NT2/D1 (cell line): ENCODE measurements at places on chromosomes 11 and 22.

DNA sequence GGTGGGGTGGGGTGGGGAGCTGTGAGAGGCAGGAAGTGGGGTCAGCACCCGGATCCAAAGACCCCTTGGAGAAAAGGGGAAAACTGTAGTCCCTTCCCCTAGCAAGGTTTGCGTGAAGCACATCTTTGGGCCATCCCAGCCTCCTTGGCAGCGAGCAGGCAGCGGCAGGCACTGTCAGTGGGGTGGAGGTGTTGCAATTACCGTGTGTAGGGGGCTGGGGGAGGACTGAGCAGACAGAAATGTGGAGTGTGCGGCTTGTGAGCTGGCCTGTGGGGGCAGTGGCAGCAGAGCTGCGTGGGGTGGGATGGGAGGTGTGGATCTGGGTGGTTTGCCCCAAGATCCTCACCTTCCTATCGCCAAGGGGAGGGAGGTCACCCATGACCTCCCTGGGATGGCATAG lies 16.4 kb downstream of the DAGLA start:
- no peak for DNase-seq

GRCh38 chr11:42249956-42250355 lies 790.5 kb upstream of the LRRC4C start:
- DNase-seq, result no peak

DNA sequence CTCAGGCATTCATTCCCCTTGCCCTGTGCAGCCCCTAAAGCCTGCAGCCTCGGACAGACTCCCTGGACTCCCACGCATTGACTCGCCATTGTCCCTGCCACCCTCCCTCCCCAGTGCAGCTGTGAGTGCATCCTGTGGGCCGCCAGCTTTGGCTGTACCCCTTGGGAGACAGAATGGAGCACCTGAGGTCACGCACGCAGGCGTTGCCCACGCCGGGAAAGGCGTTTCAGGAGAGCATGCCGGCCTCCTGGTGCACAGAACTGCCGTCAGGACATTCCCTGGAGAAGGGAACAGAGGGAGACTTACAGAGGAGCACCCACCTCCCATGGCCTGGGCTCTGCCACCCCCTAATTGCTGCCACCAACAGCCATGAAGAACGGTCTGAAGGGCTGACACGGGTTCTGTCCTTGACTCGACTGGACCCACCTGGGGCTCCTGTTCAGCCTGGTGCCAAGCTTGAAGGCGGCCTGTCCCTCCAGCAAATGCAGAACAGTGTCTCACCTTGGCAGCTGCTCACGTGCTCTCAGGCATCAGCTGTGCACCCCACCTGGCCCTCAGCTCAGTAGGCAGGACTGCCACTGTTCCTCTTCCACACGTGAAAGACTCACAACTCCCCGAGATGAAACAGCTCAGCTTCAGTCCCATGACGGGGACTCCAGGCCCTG lies 503.8 kb downstream of the BRD1 start:
- DNase-seq, result no peak

DNA sequence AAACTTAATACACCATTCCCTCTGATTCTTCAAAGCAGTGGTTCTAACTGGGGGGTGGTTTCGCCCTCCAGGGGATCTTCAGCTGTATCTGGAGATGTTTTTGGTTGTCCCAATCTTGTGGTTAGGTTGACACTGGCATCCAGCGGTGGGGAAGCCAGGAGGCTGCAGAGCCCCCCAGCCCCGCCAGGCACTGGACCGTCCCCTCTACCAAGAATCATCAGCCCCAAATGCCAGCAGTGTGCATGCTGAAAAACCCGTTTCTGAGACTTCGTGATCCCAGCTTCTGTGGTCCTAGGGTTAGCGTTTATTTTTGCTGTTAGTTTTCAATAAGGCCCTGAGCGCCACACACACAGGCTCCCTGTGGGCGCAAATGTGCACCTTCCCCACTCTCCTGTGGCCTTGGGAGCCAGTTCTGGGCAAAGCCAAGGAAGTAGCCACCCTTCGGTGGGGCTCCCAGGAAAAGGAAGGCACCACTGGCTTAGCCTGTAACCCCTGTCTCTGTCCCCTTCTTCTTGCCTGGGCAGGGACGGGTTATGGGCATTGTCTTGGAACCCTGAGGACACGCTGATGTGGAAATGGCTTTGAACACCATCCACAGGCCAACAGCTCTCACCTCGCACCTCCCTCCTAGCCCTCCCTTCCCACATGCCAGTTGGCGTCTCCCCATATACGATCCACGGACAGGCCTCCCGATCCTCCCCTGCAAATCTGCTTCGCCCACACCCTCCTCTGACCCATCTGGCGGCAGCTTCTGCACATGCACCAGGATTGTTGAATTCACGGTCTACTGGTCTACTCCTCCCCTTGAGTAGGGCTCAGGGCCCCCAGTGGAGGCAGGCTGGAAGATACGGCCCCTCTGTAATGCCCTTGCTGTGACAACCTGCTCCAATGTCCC lies 71.4 kb upstream of the CCND1 start:
- no peak for DNase-seq

- DNase-seq, result no peak
Measured at GRCh38 chr22:42436404-42436803, 4.2 kb upstream of the NFAM1 start.

- DNase-seq, result no peak
Measured at GRCh38 chr11:123603666-123604065, 50.8 kb downstream of the SCN3B start.

DNA sequence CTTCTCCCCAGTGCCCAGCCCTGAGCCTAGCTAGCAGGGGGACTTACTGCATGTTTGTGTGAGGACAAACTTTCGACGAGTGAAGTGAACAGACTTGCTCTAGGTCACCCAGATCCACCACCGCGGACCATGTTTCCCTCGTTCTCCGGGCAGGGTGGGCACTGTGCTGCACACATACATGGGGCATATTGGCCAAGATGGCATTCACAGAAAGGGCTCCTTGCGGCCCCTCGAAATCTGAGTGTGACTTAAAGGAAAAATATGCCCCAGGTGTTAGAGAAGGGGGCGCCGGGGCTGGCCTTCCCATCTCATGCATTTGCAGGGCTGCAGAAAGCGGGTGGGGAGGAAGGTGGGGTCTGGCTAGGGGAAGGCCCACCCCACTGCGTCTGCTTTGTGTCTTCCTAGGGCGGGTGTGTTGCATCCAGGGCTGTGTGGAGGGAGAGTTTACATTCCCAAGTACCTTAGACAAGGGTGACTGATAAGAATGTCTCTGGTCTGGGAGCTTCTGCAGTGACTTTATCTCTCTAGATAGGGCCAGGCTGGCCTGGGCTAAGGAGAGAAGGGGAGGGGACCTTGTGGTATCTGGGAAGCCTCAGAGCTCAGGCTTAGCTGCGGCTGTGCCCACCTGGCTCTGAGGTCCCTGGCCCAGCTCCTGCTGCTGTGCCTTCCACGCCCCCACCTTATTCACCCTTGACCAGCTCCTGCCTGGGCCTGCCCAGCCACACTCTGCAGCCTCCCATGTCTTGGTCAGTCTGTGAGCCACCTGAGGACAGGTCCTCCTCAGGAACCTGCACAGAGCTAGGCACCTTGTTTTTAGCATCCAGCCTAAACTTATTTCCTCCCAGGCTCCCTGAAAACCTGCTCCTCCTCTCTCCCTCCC lies 45.8 kb downstream of the LRRC32 start:
- DNase-seq, result no peak

- no peak for DNase-seq
Measured at GRCh38 chr11:75152651-75153427, 1.9 kb downstream of the SLCO2B1 start.

DNA sequence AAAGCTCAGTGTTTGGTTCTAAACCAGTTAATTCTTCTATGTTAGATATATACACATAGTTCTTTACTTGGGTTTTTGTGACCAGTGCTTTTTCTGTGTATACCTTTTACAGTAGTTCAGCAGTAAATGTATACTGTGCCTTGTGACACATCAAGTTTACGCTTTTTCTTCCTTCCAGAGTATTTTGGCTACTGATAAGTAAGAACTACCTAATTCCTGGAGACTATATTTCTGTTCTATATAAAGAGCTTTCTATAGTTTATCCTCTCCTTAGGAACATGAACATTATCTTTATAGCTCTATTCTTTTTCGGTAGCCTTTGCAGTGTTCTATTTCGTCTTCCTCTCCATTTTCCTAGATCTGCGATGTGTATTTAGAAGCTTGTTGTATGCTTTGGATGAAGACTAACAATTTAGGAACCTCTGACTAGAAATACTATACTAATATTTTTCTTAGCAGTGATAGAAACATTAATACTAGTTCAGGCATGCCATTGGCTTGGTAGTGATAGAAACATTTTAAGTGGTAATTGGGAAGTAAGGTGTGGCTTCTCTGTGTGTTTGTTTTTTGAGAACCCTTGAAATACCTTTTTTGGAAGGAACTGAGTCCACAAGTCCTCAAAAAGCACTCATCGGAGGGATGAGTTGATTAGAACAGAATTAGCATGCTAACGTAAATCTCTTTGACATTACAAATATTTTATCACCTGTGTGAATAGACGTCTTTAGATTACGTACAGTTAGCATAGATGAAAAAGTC lies 74.6 kb downstream of the ARHGEF12 start:
- no peak for DNase-seq

DNA sequence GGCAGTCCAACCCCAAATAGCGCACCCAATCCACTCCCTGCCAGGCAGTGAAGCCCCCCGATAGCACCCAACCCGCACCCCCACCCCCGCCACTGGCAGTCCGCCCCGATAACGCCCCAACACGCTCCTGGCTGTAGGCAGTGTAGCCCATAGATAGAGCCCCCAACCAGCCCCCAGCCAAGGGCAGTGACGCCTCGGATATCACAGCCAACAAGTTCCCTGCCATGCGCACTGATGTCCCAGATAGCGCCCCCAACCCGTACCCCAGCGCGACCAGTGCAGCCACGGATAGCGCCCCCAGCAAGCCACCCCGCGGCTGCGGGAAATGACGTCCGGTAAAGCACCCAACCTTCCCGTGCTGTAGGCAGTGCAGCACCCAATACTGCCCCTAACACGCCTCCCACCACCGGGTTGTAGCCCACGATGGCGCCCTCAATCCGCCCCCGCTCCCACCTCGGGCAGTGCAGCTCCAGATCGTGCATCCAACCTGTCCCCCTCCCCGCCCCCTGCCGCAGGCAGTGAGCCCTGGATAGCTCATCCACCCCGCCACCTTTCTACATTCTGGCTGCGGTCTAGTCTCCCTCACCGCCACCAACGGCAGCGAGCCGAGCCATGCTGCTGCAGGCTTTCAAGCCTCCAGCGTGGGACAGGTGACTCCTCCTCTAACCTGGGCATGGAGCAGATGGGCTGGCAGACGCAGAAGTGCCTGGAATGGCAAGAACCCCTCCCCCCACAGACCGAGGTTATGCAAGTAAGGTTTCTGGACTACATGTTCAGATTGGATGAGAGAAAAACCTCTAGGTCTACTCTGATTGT lies 625 bp downstream of the RFPL2 start:
- DNase-seq, result no peak

DNA sequence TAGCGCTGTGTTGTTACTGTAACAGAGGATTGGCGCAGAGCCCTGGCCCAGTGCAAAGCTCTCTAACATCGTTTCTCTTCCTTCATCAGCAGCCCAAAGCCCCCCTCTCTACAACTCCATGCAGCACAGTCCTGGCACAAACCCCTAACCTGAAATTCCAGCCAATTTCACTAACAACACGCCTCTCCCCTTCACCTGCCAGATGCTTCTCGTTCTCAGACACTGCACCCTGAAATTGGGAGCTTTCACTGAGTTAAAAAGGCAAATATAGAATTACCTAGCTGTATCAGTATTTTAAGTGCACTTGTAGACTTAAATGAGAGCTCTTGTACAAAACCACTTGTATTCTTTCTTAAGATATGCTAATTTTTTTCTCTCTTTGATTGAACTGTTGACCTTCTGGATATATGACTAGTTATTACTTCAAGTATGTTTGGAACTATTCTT lies 16.3 kb downstream of the GRAP2 start:
- no peak for DNase-seq

DNA sequence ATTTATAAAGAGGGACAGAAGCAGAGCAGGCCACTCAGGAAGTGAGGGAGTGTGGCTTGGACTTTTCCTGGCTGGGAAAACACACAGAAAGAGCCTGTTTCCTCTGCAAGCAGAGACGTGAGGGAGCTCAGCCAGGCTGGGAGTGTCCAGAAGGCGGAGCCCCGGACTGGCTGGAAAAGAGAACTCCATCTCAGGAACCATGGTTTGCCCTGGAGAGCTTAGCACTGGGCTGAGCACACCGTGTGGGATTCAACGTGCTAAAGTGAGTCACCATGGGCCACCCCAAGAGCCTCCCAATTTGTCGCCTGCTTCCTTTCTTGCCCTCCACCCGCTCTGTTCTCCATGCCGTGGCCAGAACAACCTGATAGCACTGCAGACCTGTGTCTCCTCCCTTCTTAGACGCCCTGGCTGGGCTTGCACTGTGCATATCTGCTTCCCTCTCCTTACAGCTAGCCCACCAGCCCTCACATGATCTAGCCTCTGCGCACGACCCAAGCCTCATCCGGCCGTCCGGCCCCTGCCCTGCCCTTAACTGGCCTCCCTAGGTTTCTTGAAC lies 51.8 kb downstream of the GALNT18 start:
- DNase-seq, result no peak

GRCh38 chr11:117717485-117718314 lies 79.3 kb downstream of the DSCAML1 start:
- no peak for DNase-seq

- no peak for DNase-seq
Measured at GRCh38 chr11:112121981-112122615, 35.4 kb downstream of the SDHD start.

DNA sequence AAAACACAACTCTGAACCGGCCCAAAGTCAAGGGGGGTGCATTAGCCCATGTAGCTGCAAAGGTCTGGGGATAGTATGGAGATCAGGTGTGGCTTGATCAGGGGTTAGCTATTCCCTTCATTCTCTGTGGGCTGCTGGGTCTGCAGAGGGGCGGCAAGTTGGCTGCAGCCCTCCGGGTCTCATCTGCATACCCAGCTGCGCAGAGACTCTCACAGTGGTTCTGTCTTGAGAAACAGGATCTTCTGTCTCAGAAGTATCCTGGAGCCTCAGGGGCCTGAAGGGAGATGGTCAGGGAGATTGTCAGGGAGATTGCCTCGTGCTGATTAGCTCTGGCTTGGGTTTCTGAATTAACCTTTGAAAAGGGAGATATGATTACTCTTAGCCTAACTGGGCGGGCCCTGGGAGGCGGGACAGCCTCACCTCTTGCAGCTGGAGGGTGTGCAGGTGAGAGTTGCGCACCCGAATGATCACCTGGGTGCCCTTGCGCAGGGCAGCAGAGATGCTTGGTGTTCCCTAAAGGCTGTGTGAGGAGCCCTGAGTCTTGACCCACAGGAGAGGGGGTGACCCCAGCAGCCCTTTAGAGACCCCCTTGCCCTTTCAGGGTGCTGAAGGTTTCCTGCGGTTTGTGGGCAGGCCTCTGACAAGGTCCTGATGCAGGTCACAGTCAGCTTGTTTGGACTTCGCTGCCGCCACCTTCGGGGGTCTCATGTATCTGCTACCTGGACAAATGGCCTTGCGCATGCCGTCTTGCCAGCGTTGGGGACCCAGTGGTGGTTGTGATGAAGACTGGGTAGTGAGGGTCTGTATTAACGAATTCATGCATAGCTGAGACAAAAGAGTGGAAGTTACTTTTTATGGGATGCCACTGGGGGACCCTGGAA lies 7.3 kb downstream of the ARHGAP8 start:
- no peak for DNase-seq
